Stimulated activated CD8-positive, alpha-beta memory T cell treated with anti-CD3 and anti-CD28 coated beads, Interleukin-2, amount 100 ng/mL, for 1 hour (primary cell): ENCODE measurements at places on chromosomes 3 and 15.

- DNase-seq = no peak
These were observed 125.7 kb downstream of the EEFSEC start for GRCh38 chr3:128278761-128279600.

GRCh38 chr15:47477341-47477740, 240.0 kb upstream of the SEMA6D start:
- no peak for DNase-seq

DNA sequence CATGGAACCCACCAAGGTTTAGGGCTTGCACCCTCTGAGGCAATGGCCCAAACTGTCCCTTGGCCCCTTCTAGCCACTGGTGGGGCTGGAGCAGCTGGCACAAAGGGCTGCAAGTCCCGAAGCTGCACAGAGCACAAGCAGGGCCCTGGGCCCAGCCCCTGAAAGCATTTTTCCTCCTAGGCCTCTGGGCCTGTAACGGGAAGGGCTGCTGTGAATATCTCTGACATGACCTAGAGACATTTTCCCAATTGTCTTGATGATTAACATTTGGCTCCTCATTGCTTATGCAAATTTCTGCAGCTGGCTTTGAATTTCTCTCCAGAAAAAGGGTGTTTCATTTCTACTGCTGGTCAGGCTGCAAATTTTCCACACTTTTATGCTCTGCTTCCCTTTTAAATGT, 151.5 kb upstream of the CADPS start:
- no peak for DNase-seq

- DNase-seq = no peak
These were observed 192.8 kb downstream of the CADM2 start for GRCh38 chr3:85151555-85151954.

GRCh38 chr15:28980709-28981350, 95.1 kb downstream of the APBA2 start:
- no peak for DNase-seq
